Urinary bladder (tissue), 4 donors: ENCODE measurements at places on chromosomes 6 and 20. TPM values are rescaled to one million over a fixed set of nuclear protein-coding genes. Genes with fewer than 3 reads are reported as not detected.

GRCh38 chr6:132746048-132746447, 11.7 kb downstream of the VNN2 start:
- DNase-seq = no peak

- no peak for DNase-seq
Measured at GRCh38 chr20:32050851-32051556, 1.0 kb upstream of the HCK start.

- DNase-seq = no peak
Measured at GRCh38 chr20:32028647-32029372, 18.6 kb downstream of the CCM2L start.

DNA sequence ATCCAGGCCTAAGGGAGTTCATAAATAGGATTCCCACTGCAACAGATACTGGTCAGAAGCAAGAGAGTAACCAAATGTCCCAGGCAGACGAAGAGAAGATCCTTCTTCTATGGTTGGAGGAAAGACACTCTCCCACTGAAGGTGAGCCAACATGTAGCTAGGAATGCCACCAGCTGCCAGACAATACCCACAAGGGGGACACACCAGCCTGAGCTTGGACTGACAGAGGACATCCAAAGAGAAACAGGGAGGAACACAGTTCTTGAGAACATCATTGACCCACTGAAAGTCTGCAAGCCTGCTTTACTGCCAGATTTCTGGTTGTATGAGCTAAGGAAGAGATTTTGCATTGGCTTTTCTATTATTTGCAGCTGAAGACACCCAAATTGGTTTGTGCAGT, 80.1 kb downstream of the PXDC1 start:
- DNase-seq = no peak

- no peak for DNase-seq
Measured at GRCh38 chr6:48084201-48084600, 26.8 kb downstream of the PTCHD4 start.

GRCh38 chr6:106184629-106185028, 98.5 kb downstream of the PRDM1 start:
- DNase-seq = no peak

GRCh38 chr6:13425943-13426931, 61.2 kb downstream of the GFOD1 start:
- DNase-seq = no peak

GRCh38 chr6:167703781-167704180, 122.9 kb upstream of the AFDN start:
- no peak for DNase-seq

GRCh38 chr6:168884646-168885086, 369.0 kb downstream of the THBS2 start:
- no peak for DNase-seq

- no peak for DNase-seq
Measured at GRCh38 chr6:154766288-154766687, 33.1 kb downstream of the SCAF8 start.

DNA sequence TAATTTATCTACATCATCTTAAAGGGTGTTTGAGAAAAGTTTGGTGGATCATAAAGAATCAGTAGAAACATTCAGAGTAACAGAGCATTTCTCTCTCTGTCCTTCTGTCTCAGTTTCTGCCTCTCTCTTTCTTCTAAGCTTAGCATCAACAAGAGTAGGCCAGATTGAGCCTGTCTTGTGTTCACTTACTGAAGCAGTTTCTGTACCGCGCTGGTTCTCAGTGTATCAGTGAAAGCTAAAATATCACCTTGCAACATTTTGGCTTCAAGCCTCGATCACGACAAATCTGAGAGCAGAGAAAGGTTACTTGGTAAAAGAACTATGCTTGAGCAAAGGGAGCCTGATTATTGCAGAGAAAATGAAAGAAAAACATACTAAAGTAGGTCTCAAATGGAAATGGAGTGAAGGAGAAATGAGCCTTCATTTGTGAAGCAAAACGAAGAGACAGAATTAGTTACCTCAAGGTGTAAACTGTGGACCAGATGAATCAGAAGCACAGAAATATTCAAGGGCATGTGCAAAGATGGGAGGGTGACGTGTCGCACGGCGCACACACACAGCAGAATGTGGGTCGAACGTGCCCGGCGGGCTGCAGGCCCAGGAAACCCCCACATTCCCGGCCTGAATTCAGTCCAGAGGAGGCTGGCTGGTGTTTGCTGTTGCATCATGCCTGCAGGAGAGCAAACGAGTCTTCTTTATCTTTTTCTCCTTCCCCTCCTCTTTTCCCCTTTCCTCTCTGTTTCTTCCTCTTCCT, 509.3 kb downstream of the QKI start:
- DNase-seq = no peak

GRCh38 chr6:151692216-151692615, 115.3 kb upstream of the ESR1 start:
- no peak for DNase-seq

GRCh38 chr6:134680021-134680420, 269.9 kb downstream of the ALDH8A1 start:
- DNase-seq = no peak

DNA sequence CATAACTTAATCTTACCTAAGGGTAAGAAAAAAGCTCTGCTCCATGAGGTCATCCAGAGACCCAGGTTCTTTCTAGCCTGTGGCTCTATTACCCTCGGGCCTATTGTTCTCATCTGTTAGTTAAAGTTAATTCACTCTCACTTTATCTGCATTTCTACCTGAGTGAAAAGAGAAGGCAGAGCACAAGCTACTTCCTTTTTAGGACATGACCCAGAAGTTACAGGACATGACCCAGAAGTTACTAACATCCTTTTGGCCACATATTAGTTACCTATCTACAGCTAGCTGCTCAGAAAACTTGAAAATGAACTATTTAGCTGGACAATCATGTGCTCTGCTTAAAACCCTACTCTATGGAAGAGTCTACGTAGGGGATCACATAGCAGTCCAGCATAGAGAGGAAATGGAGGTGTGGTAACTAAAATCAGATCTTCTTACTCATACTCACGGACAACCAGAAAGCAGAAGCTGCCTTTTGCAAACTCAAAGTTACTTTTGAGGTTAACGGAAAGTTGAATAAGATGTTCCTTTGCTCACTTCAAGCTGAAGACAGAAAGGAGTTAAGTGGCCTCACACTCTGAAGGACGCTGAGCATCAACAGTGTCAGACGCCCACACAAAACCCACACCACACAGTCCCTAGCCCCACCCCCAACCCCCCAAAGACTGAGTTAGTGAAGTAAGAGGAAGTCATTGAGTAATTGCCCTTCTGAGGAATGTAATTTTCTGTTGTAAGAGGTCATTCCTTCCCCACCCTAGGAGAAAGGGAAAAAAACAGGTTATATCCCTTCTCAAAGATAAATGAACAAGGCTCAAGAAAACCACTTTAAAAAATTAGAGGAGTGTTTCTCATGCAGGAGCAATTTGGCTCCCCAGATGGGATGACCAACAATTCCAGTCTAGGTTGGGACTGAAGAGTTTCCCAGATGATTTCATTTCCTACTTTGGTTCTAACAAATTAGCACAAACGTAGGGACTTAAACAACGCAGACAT, 45.9 kb upstream of the TAB2 start:
- no peak for DNase-seq

GRCh38 chr20:34862724-34863123, 9.9 kb downstream of the GGT7 start:
- no peak for DNase-seq

Gene HLA-DRB5
- 3.4 TPM for polyA plus RNA-seq

Gene BPIFB4
- 0.06 TPM for polyA plus RNA-seq

Gene SNX3
- polyA plus RNA-seq = 250 TPM

Gene RCAN2
- 60.2 TPM for polyA plus RNA-seq

Gene TNF
- 0.29 TPM for polyA plus RNA-seq

Gene TRERF1
- 7.9 TPM for polyA plus RNA-seq
